ENCODE measurements at places on chromosomes 5 and 9.

DNA sequence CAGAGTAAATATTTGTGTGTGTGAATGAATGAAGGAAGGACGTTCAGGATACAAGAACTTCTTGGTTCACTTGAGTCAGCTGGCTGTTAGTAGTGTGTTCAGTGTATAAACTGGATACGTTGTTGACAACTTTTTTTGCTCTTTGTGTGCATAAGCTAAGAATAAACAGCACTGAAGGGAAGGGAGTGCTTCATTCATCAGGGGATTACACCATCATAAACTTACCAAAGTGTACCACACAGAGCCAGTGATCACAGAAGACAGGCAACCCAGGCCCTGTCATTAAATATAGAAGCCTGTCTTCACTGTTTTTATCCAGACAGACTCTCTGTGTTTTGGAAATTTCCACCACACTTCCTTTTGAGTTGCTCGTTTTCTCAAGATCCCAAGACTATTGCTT lies 55.5 kb upstream of the MEF2C start:
- no peak for DNase-seq

GRCh38 chr9:99762470-99762869 lies 59.2 kb upstream of the NR4A3 start:
- DNase-seq = no peak

DNA sequence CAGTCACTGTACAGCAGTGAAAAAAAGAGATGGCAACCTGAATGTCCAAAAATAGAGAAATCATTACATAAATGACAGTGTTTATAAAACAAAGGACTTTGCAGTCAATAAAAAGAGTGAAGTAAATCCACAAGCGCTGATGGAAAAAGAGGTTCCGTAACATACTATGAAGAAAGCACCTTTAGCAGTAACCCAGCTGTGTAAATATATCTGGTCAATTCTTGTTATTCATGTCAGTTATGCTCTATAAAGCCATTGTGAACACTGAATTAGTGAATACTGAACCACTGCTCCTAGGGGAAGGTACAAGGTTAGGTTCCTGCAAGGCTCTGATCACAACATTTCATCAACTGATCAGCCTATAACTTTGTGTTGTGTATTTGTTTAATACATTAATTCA lies 39.5 kb downstream of the CCNJL start:
- DNase-seq = no peak

DNA sequence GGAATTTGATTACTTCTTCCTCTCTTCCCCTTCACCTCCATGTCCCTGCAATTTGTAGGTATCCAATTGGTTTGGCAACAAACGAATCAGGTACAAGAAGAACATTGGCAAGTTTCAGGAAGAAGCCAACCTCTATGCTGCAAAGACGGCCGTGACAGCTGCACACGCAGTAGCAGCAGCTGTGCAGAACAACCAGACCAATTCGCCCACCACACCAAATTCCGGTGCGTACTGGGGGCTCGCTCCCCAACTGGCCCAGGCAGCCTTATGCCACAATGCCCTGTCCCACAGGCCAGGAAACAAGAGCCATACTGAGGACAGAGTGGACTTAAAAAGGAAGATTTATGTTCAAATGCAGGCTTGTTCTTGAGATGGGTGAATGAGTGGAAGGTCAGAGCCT lies 213.5 kb downstream of the PBX3 start:
- DNase-seq = no peak

GRCh38 chr9:98998441-98999151 lies 54.9 kb downstream of the COL15A1 start:
- no peak for DNase-seq

DNA sequence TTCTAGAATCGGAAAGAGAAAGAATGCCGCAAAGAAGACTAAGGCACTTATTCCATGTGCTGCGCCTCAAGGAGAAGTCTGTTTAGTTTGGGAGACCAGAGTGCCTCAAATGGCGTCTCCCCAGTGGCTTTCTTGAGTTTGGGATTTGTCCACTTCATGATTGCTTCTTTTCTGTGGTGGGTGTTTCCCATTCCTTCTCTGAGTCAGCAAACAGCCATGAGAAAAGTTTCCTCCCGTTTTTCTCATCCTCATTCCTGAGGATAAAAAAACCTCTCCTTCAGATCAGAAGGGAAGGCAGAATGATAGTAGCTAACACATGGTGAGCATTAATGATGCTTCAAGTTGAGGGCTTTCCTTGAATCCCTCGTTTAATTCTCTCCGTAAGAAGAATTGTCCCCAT lies 275.9 kb upstream of the WWC1 start:
- DNase-seq = no peak

DNA sequence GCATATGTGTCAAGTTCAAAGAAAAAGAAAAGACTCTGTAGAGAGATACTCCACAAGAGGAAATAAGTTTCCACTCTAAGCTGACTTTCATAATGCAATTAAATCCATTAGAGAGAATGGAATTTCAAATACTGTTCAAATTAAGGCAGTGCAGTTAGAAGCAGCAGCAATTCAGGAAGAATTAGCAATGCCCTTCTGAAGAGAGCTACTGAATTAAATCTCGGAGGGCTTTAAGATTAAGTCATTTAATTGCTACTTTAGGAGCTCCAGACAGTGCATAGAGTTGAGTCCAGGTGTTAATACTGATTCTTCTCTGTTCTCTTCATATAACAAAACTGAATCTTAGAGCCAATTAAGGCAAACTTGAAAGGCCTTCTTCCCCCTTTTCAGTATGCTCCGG lies 8.5 kb downstream of the CDH12 start:
- DNase-seq = no peak

- no peak for DNase-seq
Observed at GRCh38 chr5:43051684-43052083, 11.6 kb upstream of the ANXA2R start.

GRCh38 chr5:141483902-141484301 lies 928 bp upstream of the PCDHGC4 start:
- DNase-seq = no peak
